ENCODE measurements at places on chromosomes 4 and X.
A peak's percentile ranks its signal among the peaks of the same experiment; 100 is the strongest.

GRCh38 chrX:9745417-9746115 lies 20.1 kb downstream of the GPR143 start:
- DNase-seq: no peak

- no peak for DNase-seq
Observed at GRCh38 chrX:41445171-41445570, 2.0 kb upstream of the NYX start.

GRCh38 chr4:7442574-7443162 lies 7.9 kb upstream of the PSAPL1 start:
- DNase-seq: no peak

DNA sequence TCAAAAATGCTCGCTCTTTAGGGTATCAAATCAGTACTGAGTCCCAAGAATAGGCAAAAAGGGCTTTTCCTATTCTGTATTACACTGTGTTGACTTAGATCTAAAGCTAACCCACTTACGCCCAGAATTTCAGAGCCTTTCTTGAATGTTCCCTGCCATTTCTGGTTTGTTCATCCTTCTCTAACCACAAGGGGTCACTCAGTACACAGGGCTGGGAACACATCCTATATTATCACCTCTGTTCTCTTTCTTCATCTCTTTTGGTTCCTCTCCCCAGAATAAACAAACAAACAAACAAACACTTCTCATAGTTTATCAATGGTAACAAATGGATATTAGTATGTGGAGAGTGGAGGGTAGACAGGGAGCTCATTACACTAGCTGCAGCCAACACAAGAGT lies 25.5 kb upstream of the MORC4 start:
- DNase-seq: no peak

DNA sequence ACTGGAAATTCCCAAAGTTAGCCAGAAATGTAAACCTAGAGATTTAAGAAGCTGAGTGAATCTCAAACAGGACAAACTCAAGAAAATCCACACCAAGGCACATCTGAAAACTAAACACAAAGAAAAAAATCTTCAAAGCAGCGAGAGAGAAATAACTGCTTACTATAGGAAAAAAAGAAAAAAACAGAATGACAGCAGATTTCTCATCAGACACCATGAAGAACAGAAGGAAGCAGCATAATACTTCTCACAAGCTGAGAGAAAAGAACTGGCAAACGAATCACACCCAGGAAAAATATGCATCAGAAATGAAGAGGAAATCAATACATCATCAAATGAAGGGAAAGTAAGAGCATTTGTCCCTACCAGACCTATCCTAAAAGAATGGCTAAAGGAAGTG lies 236.3 kb upstream of the ADAMTS3 start:
- no peak for DNase-seq

DNA sequence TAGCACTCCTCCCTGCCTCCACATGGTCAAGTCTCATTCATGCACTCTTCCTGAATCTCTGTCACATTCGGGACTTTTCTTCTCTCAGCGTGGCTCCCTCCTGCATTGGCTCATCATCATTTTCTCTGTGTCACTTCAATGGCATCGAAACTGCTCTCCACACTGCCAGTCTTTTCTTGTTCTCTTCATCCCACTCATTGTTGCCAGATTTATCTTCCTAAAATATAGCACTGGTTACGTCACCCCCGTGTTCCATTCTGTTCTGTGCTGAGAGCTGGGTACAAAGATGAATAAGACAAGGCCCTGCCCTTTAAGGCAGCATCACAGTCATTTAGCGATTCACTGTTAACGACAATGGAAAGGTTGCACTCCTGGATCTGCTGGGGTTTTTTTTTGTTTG lies 174.4 kb upstream of the TBC1D9 start:
- DNase-seq: no peak

- peak; percentile 44 for DNase-seq
Observed at GRCh38 chr4:105145903-105146275, 787 bp upstream of the TET2 start.

DNA sequence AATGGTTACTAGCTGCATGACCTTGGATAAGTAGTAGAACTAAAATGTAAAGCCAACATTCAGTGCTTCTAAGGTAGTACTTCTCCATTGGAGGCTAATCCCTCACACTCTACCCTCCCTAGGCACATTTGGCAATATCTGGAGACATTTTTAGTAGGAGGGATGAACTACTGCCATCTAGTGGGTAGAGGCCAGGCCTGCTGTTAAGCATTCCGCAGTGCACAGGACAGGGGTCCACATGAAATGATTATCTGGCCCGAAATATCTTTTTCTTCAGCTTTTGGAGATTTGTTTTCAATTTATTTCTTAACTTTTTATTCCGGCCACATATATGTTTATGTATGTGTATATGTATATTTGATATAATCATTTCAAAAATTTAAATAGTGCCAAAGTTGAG lies 36.0 kb upstream of the SPANXC start:
- DNase-seq: no peak

DNA sequence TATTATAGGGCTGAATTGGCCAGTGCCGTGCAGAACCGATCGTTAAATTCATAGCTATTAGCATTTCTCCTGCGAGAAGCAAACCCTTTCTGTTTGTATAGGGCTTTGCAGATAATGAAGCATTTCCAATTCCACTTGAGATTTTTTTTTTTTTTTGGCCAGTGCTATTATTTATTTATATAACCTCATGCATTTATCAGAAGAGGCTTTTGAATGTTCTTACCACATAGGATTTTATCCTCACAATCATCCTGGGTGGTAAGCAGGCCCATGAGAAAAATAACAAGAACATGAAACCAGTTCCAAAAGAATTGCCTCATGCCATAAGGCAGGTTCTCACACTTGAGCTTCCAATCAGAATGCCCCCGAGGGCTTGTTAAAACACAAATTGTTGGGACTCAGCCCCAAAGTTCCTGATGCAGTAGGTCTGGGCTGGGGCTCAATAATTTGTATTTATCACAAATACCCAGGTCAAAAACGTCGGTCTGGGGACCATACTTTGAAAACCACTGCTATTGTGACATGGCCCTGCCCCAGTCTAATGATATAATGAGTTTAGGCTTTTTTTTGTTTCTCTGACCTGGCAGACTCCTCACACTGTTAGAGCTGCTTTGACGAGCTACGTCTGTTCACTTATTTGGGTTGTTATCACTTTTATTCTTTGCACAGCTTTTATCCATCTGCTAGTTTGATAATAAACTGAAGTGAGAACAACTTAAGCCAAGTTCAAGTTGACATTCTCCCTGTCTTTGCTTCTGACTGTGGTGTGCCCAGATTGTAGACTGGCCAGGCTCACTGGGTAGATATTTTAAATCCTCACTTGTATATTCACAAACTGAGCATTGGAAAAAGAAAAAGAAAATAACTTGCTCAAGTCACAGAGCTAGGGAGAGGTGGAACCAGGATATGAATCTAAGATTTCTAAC lies 20.1 kb downstream of the SUPT20HL1 start:
- no peak for DNase-seq

- no peak for DNase-seq
Observed at GRCh38 chrX:107465932-107466620, 16.6 kb downstream of the FRMPD3 start.

- no peak for DNase-seq
Observed at GRCh38 chr4:173573725-173574124, 43.7 kb upstream of the HAND2 start.

- no peak for DNase-seq
Observed at GRCh38 chr4:177251237-177251636, 58.4 kb upstream of the NEIL3 start.

DNA sequence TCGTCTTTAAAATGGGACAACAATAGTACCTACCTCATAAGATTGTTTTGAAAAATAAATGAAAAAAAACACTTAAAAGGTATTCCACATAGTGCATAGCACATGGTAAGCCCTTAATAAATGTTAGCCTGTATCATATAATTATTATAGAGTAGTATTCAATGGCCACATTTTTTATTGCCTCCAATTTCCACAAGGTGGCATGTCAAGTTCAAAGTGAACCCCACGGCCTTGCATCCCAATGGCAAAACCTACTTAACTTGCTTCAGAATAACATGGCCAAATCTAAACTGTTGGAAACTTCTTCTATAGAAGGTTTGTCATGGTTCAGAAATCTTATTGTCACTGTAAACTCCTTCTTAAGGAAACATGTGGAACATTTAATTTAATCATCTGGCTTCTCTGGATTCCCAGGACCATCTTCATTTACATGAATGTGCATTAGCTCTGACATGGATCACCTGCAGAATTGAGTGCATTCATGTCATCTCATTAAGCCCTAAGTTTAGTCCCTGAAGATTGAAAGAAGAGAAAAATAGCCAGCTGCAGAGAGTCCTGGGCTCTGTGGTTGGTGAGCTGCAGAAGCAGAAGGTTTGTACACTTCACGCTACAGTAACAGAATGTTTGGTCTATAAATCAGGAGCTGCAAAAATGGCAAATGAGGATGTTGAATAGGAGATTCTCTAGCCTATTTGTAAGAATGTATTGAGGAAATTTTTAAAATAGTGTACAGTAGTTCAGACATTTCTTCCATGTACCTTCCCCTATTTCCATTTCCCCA lies 61.0 kb downstream of the ANXA3 start:
- peak; percentile 61 for DNase-seq

DNA sequence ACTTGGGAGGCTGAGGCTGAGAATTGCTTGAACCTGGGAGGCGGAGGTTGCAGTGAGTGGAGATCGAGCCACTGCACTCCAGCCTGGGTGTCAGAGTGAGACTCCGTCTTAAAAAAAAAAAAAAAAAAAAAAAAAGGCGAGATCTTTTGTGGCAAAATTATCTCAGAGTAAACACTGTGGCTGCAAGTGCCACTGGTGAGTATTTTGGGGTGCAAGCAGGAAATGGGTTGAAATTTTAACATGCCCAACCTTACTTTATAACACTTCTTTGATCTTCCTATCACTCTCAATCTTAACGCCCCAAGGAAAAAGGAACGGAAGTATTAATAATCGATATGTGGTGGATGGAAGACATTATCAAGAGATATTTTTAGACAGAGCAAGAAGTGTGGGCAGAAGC lies 32.1 kb downstream of the SLC34A2 start:
- DNase-seq: no peak

DNA sequence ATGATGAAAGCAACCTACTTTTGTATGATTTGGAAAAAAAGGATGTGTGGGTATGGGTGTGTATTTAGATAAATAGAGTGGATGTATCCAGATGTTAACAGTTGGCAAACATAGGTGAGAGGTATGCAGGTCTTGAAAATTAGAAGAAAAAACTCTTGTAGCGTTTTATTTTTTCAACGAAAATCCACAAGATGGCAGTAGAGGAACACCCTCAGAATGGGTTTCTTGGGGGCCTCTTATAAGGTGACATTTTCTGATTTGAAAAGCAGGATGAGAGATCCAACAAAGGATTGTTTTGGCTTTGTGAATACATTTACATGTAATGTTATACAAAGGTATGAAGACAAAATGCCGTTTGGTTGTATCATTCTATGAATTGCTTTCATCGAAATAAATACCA lies 68.3 kb downstream of the FMR1NB start:
- no peak for DNase-seq

DNA sequence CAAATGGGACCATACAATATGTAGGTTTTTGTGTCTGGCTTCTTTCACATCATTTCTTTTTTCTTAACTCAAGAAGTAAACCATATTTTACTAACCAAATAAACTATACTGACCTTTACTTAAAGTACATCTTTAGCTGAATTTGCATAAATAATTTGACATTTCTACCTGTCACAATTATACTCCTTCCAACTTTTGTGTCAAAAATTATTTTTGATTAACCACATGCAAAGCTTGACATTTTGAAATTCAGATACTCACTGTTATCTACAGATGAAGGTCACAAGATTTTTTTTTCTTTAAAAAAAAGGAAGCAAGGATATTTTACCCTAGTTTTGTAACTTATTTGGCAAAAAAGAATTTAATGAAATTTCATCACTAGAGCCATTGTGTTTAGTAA lies 12.0 kb upstream of the RAB9A start:
- DNase-seq: no peak

DNA sequence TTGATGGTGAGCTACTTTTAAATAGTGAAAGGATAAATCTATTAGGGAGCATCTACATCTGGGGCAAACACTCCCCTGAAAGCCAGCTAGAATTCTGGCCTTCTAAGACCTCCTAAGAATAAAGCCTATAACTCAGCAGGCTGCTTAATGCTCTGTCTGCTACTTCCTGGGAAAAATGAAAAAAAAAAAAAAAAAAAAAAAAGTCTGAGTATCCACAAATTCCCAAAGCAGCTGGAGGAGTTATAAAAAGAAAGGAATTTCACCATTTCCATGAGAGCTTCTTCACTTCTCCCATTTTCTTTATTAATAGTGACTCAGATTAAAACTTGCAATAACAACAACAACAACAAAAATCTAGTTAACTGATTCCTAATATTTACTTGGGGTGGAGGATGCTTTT lies 511.2 kb downstream of the INPP4B start:
- no peak for DNase-seq

DNA sequence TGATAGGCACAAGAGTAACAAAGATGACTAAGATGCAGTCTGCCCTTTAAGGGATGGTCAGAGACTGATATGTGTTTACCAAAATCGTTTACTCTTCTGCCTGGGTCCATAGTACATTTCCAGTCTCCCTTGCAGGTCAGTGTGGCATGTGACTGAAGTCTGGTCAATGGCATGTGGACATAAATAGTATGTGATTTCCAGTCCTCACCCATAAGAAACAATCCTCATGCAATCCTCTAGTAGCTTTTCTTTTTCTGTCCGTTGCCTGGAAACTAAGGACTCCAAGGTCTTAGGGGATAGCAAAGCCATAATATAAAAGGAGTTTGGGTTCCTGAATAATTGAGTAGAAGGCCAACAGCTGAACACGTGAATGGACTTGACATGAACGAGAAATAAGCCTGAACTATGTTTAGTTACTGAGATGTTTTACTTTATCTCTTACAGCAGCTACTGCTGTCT lies 1.1 kb downstream of the SLC9B2 start:
- no peak for DNase-seq

- no peak for DNase-seq
Observed at GRCh38 chr4:39054497-39054896, 7.5 kb upstream of the KLHL5 start.

- DNase-seq: no peak
Observed at GRCh38 chr4:93127489-93127888, 701.1 kb upstream of the ATOH1 start.

GRCh38 chrX:138718941-138719340 lies 7.4 kb upstream of the FGF13 start:
- no peak for DNase-seq
